ENCODE measurements at places on chromosomes 3 and 15.

DNA sequence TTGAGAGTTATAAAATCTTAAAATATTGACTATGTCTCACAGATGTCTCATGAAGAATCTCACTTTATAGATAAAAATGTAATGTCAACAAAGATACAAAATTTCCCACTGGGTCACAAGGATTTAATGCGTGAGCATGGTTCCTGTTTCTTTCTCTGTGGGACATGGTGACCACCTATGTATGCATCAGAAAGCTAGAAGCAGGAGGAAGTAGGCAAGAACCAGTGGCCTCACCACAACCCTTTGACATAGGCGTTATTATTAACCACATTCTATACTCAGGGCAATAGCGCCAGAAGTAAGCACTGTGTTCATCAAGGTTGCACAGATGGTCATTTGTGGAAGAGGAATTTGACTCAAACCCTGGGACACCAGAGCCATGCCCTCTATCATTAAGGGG is 11.7 kb upstream of the ADAMTS17 start:
- no peak for DNase-seq

GRCh38 chr15:43974852-43975251 is 148.1 kb downstream of the WDR76 start:
- no peak for DNase-seq

DNA sequence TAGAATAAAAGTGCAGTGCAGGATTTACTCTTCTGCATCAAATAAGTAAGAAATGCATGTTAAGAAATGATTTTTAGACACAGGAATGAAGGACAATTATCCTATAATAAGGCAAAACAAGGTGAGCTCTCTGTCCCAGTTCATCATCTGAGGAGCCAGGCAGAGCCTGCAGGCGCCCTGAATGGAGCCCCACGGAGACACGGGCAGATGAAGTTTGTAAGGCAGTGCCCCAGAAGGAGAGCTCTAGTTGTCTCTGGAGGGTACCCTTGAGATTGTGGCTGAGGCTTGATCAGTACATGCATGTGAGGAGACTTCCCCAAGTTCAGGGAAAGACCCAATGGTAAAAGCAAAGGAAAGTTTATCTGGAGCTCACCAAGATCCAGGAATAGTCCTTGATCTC is 50.3 kb downstream of the ATP10A start:
- no peak for DNase-seq

- no peak for DNase-seq
These were observed 256.1 kb upstream of the ARPP21 start for GRCh38 chr3:35383216-35383615.

GRCh38 chr3:107806021-107806420 is 283.3 kb downstream of the BBX start:
- no peak for DNase-seq

GRCh38 chr3:174276826-174277225 is 582.3 kb upstream of the NAALADL2 start:
- no peak for DNase-seq

DNA sequence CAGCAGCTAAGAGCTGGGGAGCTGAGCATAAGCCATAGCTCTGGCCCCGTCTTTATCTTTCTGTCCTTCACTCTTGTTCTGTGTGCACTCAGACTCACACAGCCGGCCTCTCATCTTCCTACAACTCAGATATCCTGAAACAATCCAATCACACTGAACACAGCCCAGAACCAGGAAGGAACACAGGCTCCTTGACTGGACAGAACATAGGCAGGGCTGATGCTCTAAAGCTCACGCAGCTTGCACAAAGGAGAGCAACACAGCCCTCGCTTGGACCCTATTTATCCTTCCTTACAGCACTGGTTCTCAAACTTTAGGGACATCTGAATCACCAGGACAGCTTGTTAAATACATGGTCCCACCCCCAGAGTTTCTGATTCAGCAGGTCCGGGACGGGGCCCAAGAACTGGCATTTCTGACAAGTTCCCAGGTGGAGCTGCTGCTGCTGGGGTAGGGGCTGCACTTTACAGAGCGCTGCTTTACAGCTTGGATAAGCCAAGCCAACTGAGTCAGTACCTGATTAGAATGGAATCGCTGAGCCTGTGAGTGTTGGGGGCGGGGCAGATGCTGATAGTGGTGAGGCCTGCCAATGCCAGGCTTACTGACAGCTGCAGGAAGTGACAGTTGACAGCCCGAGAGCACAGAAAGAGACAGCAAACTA is 65.1 kb downstream of the MRPL46 start:
- no peak for DNase-seq

GRCh38 chr3:183811638-183812037 is 13.7 kb downstream of the MAP6D1 start:
- no peak for DNase-seq

GRCh38 chr3:141938011-141938500 is 61.6 kb downstream of the ATP1B3 start:
- no peak for DNase-seq

DNA sequence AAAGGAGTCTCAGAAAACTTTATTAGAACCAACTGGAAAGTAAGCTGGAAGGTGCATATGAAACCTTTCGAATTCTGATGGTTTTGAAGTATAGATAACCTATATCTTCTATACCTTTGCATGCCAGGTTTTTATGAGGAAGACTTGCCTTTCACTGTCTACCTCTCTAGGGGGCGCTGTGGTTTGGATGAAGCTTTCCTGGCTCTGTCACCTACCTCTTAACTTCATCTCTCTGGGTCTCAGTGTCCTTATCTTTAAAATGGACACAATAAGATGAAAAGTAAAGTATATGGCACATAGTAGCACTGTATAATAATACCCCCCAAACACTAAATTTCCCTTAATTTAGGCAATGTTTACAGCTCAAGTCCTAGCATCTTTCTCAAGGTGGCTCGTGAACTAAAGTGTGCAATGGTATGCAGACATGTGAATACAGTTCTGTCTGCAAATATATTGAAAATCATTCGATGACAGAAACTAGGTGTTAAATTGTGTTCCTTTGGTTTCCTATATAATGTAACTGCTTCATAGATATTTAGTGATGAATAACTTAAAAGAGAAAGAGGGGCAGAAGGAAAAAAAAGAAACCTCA is 314.3 kb downstream of the CHST2 start:
- peak; percentile 10 for DNase-seq

DNA sequence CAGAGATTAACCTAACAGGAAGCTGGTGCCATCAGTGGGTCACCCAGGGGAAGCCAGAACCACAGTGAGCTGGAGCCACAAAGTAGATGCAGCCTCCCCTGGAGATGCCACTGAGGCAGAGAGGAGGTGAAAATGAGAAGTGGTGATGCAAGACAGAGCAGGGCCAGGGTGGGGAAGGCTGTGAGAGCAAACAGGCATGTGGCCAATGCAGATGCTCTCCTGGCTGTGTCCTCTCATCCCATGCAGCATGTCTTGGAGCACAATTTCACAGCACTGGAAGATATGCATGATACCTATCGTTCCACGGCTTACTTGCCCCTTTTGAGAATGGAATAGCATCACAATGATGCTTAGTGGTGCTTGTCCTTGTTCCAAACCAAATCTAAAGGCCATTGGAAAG is 126.3 kb downstream of the ABHD5 start:
- DNase-seq, result no peak

GRCh38 chr3:49652903-49653415 is 21.2 kb upstream of the APEH start:
- no peak for DNase-seq

GRCh38 chr15:73956743-73957135 is 30.5 kb downstream of the LOXL1 start:
- DNase-seq, result peak; percentile 20

DNA sequence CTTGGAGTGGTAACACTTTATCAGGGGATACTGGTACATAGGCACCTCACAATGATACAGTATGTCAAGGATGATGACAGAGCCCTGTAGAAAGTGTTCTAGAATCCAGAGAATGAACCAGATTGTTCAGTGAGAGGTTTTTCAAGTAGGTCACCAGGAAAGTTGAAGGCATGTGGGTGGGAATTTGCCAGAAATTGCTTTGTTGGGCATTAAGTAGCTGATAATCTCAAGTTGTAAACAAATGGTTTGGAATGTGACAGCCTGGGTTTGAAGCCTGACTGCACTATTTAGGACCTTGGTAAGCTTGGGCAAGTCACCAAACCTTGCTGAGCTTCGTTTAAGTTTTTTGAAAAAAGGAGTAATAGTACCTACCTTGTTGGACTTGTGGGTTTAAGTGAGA is 12.5 kb downstream of the SLC35G2 start:
- no peak for DNase-seq

- DNase-seq, result no peak
These were observed 490.8 kb downstream of the CNTN4 start for GRCh38 chr3:2589336-2589969.

GRCh38 chr3:195058336-195059005 is 212.5 kb downstream of the XXYLT1 start:
- no peak for DNase-seq

DNA sequence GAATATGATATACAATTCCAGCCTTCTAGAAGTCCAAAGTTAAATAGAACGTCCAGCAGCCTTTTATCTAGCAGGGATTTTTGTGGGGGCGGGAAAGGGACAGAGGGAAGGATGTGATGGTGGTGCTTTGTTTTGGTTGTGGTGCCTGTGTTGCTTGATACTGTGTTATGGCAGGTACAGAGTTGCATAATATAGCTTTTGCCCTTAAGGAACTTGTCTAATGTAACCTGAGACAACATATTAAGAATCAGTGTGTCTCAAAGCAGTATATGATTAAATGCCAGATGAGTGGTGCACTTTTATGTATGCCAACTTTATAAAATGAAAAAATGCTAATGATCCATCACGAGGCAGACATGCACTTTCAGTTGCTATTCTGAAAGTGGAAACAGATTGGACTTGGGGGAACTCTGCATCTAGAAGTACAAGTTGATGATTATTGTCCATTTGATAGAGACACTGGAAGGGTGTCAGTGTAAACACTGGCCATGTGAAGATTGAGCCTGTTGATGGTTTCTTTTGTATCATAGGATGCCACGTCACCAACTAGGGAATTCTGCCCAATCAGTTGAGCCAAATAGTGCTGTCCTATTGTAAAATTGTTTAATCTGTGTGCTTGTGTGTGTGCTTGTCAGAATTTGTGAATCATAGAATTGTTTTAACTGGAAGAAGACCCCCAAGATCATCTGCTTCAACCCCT is 23.0 kb downstream of the NEO1 start:
- DNase-seq, result no peak

- DNase-seq, result no peak
These were observed 131.4 kb downstream of the PDCD6IP start for GRCh38 chr3:33929813-33930212.

DNA sequence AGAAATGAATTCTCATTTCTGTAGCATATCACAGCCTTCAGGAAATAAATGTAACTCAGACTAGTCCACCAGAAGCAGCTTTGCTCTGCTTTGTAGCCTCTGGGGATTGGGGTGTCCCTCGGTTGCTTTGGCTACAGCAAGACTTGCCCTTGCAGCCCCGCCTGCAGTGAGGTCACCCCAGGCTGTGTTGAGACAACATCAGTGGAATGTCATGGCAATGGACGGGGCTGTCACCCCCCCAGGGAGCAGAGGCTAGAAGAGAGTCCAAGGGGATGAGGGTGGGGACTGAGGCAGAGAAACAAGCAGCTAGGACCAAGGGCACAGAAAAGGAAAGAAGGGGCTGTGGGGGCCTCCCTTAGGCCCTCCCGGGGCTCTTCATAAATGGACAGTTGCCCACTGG is 854 bp downstream of the CLEC3B start:
- DNase-seq, result no peak

GRCh38 chr3:85790445-85791030 is 831.7 kb downstream of the CADM2 start:
- no peak for DNase-seq

DNA sequence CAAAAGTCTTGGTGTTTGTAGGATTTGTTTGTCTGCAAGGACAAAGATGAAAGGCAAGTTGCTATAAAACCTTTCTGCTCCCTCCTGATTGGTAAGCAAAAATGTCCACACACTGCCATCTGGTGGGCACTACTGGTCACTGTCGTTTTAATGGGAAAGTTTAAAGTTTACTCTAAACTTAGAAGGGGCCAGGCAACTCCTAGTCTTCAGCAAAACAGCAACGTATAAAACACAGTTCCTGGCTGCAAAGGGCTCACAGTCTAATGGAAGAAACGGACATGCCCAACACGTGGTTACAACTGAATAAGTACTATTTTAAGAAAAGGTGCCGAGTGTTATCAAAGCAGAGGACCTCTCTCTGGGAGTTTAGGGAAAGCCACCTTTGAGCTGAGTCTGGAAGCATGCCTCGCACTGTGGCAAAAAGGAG is 23.7 kb upstream of the TPRG1 start:
- peak; percentile 53 for DNase-seq

DNA sequence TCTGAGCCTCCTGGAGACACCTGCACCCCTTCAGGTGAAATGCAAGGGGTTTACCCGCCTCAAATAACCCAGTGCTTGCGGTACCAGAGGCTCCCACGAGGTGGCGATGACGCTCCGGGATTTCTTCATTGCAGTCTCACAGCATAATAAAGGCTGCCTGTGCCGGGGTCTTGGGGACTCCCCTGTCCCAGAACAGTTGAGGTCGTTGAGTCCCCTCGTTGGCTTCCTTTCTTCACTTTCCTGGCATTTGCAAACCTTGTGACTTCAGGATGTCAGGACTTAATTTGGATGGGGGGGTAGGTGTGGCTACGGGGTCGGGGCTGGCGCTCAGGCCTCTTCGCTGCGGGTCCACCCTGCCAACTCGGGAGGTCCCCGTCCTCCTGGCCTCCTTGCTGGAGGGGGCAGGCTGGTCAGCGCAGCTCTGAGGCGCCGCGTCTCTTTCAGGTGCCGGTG is 1.3 kb downstream of the GNAT1 start:
- peak; percentile 56 for DNase-seq

DNA sequence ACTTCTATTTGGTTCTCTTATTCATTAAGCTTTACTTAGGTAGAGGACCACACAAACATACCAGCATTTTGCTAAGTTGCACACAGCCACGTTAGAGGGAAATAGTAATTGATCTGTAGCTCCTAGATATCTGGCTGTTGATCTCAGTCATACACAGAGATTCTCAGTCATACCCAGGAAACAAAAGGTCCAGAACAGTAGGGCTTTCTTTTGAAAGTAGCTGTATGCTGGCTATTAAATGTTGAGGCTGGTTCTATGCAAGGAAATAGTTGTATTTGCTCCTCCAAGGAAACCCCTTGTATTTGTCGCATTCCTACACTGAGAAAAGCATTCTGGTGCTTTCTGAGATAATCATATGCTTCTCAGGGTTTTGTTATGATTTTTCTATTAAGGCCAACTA is 523.8 kb downstream of the SOX2 start:
- DNase-seq, result no peak

DNA sequence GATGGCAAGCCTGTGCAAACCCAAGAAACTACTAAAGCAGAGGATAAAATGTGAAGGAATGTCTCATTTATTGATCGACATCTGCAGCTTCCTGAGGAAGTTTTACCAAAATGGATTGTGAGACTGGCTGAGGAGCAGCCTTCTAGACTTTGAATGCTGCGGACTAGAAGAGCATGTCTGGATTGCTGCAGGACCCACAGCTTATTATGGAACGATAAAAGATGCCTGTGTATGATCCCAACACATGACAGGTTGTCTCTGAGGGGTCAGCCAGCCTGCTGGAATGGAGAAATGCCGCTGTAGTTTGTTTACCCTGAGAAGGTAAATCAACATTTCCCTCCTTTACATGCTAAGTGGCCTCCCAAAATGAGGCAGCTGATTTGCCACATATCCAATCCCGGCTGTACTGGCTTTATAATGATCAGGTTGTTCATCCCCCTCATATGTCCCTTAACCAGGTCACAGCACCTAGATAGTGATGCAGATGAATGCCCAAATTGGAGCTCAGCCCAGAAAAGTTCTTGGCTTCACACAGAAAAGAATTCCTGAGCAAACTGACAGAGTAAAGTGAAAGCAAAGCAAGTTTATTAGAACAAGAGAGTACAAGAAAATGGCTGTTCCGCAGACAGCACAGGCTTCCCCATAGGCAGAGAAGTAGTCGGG is 63.9 kb downstream of the IL12A start:
- DNase-seq, result no peak

GRCh38 chr3:101791778-101792177 is 12.8 kb downstream of the NXPE3 start:
- DNase-seq, result no peak

Measured in A549 (cell line).